CD4-positive, alpha-beta T cell treated with Interleukin-17A for 4 hours (primary cell): ENCODE measurements at places on chromosomes 12 and 14.
A peak's percentile ranks its signal among the peaks of the same experiment; 100 is the strongest.

DNA sequence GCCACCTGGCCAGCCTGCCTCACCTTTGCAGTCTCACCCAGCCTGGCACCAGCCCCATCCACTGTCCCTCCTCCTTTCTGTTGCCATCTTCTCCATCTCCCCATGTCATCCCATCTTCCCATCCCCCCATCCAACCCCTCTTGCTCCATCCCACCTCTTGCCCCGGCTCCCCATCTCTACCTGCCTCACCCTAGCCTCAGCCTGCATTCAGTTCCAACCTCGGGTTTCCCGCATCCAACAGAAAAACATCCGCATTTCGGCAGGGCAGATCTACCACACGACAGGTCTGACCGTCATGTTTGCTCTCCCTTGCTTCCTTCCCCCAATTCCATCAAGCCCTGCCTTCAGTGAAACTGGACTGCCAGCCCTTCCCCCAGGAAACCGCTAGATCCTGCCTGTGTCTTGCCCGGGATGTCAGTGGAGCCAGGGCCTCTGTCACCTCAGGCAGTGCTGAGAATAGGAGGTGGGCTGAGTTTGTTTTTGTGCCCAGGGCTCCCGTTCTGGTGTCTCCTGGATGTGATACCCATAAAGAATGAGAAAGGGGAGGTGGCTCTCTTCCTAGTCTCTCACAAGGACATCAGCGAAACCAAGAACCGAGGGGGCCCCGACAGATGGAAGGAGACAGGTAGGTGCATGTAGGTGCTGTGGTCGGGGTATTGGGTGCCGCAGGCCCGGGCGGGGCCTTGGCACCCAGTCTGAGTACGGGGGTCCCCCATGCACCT, 2.5 kb downstream of the KCNH3 start:
- DNase-seq, result no peak

GRCh38 chr12:18294889-18295288, 33.6 kb downstream of the PIK3C2G start:
- DNase-seq, result no peak

DNA sequence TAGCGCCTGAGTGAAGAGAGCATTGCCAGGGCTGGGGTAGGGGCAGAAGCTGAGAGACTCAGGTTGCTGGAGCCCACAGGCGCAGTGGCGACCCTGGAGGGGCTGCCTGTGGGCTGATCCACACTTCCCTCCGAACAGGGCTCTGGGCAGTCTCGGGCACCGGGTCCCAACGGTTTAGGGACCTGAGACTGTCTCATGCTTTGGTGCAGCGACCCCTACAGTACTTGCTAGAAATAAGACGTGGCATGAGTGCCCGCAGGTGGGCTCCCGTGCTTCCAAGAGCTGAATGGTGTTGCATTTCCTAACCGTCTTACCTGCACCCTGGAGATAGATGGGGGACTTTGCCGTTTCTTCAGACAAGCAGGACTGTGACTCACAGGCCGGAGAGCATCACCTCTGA, 57.4 kb downstream of the AACS start:
- no peak for DNase-seq

- DNase-seq, result no peak
These were observed 425.8 kb upstream of the ATXN7L3B start for GRCh38 chr12:74111688-74112360.

GRCh38 chr14:58898655-58899316, 261.0 kb downstream of the DACT1 start:
- DNase-seq, result no peak

DNA sequence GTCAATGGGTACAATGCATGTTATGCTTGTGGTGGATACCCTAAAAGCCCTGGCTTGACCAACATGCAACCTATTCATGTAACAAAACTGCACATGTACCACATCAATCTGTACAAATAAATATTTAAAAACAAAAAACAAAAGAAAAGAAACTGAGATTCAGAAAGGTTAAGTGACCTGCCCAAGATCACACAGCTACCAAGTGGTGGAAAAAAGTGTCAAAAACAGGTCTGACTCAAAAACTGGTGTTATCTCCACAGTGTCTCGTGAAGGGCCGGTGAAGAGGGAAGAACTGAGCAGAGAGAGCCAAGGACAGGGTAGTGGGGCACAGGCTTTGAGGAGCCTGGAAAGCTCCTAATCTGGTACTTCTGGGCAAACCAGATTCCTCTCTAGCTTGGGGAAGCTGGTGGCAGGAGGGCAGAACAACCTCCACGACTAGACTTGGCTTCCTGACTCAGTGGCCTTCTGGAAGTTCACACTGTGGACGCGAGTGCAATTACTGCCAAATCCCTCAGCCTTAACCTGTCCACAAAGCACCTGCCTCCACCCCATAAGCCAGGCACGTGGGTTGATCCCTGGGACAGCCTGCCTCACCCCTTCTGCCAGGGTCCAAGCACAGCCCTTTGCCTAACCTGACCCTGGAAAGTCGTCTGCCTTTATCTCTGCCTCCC, 15.6 kb downstream of the ZBTB39 start:
- no peak for DNase-seq

DNA sequence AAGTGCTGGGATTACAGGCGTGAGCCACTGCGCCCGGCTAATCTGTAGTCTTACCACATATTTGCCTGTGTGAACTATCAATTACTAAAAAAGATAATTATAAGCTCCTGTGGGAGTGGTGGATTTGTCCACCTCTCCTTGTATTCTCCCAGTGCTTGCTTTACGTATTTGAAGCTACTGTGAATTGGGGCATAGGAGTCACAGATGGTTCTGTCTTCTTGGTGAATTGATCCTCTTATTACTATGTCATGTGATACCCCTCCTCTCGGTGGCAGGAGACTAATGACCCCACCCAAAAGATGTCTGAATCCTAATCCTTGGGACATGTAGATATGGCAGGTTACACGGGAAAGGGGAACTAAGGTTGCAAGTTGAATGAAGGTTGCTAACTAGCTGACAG, 11.8 kb downstream of the GPR132 start:
- DNase-seq, result no peak

GRCh38 chr12:69913526-69913925, 88.5 kb downstream of the MYRFL start:
- DNase-seq, result no peak

DNA sequence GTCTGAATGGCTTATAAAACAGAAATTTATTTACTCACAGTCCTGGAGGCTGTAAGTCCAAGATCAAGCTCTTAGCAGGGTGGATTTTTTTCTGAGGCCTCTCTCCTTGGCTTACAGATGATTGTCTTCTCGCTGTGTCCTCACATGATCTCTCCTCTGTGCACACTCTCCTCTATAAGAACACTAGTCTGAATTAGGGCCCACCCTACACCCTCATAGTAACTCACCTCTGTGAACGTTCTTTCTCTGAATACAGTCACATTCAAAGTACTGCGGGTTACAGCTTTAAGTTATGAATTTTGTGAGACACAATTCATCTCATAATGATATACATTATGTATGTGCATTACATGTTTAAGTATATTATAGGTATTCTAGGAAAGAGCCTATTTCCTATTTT, 135.7 kb upstream of the ATXN7L3B start:
- DNase-seq, result no peak

GRCh38 chr12:113862590-113863454, 103.3 kb downstream of the RBM19 start:
- no peak for DNase-seq

DNA sequence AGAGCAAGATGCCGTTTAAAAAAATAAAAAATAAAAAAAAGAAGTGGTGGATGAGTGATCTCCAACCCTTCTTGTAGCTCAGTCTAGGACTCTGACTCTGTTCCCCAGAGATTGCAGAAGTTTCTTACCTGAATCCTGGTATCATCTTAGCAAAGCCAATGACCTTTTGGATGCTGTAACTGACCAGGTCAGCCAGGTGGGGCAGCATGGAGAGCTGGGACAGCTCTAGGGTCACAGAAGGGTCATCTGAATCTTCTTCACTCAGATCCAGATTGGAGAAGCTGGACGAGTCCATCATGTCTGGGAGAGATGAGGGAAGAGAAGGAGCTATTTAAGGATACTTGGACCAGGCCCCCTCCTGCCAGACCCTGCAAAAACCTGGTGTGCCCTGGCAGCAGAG, 35.8 kb upstream of the HDAC7 start:
- no peak for DNase-seq

DNA sequence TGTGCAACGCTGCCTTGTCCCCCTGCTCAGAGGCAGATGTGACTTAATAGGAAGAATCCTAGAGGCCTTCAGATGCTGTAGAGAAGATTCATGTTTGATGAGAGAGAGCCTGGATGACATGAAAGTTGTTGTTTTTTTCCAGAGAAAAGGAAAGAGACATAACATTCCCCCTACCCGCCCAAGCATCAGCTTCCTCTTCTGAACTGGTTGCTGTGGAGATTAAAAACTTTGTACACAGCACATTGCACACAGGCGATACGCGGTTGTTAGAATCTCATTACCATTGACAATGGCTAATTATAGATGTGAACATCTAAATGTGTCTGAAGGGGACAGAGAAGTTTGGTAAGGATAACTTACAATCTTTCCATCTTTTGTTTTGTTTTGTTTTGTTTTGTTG, 13.6 kb upstream of the ETFBKMT start:
- no peak for DNase-seq

- DNase-seq, result no peak
These were observed 23.9 kb downstream of the PRICKLE1 start for GRCh38 chr12:42565633-42566032.

DNA sequence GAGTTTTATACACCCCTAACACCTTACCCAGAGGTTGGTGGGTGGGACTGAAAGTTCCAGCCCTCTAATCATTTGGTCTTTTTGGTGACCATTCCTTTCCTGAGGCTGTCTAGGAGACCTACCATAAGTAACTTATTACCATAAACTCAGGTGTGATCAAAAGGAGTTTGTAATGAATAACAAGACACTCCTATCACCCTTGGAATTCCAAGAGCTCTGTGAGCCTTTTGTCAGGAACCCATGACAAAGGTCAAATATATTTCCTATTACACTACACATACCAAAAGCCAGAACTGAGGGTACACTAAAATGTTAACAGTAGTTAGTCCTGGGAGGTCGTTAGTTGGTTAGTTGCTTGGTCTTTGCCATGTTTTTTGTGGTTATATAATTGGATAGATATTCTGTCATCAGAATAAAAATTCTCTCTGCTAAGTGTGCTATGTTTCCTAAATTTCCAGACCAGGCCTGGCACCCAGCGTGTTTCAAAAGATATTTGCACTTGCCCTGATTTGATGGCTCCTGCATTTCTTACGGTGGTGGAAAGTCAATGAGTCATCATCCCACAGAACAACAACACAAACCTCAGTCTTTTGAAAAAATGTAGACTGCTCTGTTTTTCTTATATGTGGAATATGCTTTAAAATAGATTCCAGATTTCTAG, 27.0 kb upstream of the AKAP5 start:
- peak; percentile 26 for DNase-seq

GRCh38 chr12:124406043-124406442, 111.2 kb downstream of the RFLNA start:
- no peak for DNase-seq

- no peak for DNase-seq
These were observed 1659.2 kb upstream of the FLRT2 start for GRCh38 chr14:83870546-83871270.

DNA sequence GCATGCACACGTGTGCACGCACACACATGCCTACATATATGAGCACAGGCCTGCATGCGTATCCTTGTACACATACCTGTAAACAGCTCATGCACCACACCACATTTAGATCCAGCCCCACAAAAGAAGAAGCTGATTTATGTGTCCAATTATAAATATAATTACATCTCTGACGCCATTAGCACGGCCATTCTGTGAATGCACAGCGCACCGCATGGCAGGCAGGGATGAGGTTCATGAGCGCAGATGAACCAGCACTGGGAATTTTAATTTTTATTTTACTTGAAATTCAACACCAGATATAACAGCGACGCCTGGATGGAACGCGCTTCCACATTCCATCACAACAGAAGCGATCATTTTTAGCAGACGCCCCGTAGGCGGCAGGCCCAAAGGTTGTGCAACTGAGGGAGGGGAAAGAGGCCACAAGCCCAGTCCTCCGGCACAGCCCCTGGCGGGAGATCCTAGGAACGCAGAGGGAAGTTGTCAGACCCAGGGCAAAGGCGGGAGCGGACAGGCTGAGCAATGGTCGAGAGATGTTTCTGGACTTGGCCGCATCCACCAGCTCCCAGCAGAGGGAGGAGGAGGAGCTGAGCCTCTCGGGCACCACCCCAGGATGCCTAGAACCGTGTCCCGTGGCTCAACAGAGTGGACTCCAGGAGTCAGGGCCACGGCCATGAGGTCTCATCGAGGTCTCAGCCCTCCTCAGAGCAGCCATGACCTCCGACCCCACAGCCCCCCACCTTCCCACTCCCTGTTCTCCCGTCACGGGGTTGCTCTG, 37.9 kb upstream of the GALNT9 start:
- DNase-seq, result no peak

- DNase-seq, result no peak
These were observed 38.1 kb downstream of the DIO3 start for GRCh38 chr14:101599234-101599885.

GRCh38 chr14:63966407-63966806, 113.6 kb downstream of the SYNE2 start:
- DNase-seq, result no peak
